ENCODE measurements at places on chromosomes 12 and 14.

- DNase-seq: no peak
Observed at GRCh38 chr12:117331691-117332090, 29.7 kb downstream of the NOS1 start.

- no peak for DNase-seq
Observed at GRCh38 chr12:77161944-77162343, 96.6 kb upstream of the E2F7 start.

GRCh38 chr12:83573671-83574070 is 887.0 kb downstream of the TMTC2 start:
- peak; percentile 13 for DNase-seq

DNA sequence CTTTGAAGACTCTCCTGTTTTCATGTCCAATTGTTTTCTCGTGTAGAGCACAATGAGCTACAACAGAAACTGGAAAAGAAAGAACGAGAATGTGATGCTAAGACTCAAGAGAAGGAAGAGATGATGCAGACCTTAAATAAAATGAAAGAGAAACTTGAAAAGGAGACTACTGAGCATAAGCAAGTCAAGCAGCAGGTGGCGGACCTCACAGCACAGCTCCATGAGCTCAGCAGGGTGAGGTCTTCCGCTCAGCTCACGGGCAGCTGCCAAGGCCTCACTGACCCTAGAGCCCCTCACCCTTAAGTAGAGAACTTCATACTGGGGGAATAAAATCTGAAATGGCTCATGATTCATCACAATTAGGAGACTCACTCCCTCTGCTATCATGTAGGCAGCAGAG is 134.7 kb downstream of the GPR135 start:
- DNase-seq: no peak

- DNase-seq: no peak
Observed at GRCh38 chr12:101803978-101804377, 26.8 kb downstream of the GNPTAB start.

- no peak for DNase-seq
Observed at GRCh38 chr12:52026263-52026662, 19.5 kb downstream of the TAMALIN start.

DNA sequence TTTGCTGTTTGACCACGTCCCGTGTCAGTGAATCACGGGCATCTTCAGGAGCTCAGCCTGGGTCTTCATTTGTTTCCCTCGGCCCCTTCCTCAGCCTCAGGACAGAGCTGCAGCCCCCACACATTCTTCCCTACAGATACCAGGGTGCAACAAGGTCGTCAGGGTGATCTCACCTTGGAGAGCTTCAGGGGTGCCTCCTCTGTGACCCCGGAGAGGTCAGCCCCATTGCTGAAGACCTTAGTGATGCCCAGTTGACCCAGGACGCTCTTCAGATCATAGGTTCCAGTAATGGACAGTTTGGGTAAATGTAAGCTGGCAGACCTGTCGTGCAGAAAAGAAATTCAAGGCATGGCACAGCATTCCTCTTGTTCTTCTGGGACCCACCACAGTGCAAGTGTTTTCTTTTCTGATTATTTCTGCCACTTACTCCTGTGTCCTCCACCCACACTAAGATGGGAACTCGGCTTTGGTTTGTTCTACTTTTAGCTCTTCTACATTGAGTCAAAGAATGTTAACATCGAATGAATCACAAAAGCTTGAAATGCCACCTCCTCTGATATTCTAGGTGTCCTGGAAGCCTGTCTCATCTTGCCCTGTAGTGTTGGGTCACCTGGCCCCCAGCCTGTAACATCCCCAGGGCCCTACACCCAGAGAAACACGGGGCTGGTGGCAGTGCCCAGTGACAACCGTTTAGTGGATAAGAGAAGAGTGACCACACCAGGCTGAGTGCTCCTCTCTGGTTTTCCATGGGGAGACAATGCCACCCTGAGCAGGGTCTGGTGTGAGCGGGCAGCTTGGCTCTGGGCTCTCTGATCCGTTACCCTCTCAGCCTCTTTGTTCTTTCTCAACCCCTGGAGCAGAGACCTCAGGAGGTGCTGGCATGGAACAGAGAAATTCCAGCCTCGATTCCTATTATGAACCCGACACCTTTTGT is 8.8 kb downstream of the SERPINA1 start:
- no peak for DNase-seq

DNA sequence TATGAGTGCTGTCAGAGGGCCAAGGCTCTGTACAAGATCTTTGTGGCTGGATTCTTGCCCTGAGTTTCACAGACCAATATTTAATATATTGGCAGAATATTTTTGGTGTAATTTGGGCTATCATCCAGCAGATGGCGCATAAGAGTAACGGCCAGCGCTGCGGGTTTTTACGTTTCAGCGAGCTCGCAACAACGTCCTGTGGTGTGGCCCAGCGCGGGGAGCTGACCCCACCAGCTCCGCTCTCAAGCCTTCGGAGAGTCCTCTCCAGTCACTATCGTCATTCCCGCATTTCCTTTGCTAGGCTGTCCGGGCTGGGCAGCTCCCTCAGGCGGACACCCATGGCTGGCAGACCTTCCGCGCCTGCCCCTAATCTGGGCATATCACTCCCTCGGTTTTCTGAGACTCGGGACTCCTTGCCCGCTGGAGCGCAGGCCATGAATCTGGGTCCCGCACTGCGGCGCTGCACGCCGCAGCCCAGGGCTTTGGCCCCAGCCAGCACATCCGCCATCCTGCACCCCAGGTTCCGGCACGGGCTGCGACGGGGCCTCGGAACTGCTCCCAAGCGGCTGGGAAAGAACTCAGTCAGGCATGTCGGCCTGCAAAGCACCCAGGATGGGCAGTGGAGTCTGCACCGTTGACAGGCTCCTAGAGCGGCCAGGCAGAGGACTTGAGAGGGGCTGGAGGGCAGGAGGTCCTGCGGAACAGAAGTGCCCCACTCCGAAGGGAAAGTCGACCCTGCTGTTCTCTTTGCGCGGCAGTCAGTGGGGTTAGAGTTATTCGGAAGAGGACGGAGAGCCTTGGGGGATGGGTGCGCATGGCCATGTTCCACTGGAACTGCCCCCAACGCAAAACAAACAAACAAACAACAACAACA is 18.4 kb downstream of the OLR1 start:
- DNase-seq: peak; percentile 16

GRCh38 chr12:51218607-51219161 is 822 bp upstream of the POU6F1 start:
- DNase-seq: no peak

DNA sequence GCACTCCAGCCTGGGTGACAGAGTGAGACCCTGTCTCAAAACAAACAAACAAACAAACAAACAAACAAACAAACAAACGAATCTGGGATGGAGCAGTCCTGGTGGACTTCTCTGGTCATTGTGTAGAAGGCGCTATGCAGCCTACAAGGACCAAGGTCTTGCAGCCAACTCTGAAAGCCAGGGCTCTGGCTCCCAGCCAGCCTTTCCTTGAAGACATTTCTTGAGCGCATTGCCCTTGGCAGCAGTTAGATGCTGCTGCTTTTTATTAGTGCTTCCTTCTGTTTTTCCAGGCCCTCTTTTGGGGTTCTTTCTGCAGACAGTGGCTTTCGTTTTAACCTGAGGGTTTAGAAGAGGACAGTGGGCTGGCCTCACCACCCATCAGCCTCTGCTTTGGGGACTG is 20.2 kb downstream of the CCDC177 start:
- DNase-seq: no peak

DNA sequence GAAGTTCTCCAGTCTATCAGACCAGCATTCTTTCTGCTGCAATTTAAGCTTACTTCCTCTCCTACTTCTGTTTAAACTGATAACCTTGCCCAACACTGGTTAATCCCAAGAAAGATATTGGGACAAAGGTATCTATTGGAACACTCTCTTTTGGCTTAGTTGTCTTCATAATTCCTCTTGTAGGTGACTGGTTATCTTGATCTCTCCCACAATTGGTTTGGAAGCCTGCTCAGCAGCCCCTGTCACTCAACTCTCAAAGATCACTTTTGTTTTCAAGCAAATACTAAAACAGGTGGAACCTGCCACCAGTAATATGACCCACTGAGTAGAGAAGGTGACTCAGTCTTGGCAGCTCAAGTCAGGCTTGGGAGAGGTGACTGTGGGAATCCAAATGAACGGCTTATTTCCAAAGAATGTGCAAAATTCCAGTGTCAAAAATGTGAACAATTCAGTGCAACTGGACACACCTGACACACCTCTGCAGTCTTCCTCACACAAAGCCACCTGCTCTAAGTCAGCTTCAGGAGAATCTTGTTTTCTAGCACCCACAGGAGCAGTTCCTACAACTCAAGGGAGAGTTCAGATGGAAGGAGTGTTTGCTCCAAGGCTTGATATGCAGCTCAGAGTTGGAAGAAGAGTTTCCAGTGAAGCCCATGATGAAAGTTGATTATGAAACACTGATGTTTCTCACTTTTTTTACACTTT is 83.2 kb upstream of the SLC38A2 start:
- no peak for DNase-seq

GRCh38 chr12:123478762-123479161 is 20.8 kb downstream of the SNRNP35 start:
- no peak for DNase-seq

- no peak for DNase-seq
Observed at GRCh38 chr14:97218691-97219430, 421.7 kb downstream of the VRK1 start.

GRCh38 chr12:119631930-119632678 is 35.8 kb upstream of the PRKAB1 start:
- DNase-seq: peak; percentile 24

GRCh38 chr12:5809586-5809985 is 135.5 kb downstream of the ANO2 start:
- no peak for DNase-seq

- DNase-seq: no peak
Observed at GRCh38 chr12:1188016-1188415, 197.0 kb downstream of the ERC1 start.

- DNase-seq: no peak
Observed at GRCh38 chr12:106774808-106775524, 484 bp downstream of the RIC8B start.

DNA sequence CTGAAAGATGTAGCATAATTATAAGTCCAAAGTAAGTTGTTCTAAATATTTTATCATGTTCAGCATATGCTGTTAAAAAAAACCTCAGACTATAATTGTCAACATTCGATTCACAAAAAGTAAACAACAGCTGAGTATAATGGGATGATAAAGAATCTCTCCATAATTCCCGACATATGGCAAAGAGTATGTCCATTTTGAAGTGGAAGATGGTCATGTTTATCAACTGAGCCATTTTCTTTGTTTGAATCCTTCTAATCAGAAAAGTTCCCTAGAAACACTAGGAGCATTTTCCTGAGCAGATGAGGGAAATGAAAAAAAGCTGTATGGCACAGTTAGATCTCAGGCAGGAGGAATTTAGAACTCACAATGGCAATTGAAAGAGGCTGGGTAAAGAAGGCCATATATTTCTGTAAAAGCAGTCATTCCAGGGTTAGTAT is 192.1 kb upstream of the AMIGO2 start:
- DNase-seq: no peak

DNA sequence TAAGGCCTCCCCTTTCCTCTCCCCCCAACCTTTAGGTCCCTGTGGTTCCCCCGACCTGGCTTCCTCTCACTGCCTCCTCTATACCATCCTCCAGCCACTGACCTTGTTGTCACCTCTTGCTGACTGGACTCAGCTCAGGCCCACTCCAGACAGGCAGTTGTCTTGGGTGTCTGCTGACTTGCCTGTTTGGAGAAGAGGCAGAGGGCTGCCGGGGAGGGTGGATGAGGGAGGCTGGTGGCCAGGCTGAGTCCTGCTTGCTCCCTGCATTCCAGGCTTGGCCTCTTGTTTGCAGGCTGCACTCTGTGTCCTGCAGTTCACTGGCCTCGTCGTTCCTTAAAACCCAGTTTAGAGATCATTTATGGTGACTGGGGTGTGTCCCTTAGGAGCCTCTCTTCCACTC is 31.0 kb upstream of the RD3L start:
- DNase-seq: no peak

DNA sequence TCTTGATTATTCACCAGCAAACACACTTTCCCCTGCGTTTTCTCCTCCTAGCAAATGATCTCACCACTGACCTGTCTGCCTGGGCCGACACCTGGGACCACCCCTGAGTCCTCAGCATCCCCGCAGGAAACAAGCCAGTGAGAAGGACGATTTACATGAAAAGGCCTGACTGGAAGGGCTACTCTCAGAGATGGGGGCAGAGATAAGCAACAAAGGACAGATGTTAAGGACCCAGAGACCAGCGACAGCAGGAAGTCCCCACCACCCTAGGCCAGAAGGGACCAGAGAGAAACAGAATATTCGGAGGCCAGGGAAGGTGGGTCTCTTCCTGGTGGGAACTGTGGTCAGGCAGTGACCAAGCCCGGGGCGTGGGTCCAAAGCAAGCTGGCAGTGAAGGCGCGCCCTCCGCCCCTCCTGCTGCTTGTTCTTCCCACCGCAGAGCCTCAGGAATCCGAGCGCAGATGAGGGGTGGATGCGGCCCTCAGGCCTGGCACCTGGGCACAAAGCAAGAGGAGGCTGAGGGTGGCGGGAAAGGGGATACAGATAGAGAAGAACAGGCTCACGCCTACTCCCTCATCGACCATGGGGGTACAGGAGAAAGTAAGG is 55.8 kb downstream of the STX2 start:
- DNase-seq: no peak

- DNase-seq: no peak
Observed at GRCh38 chr14:23351681-23352505, 794 bp downstream of the SLC22A17 start.

GRCh38 chr14:78446807-78447206 is 276.6 kb downstream of the NRXN3 start:
- no peak for DNase-seq

- DNase-seq: no peak
Observed at GRCh38 chr12:16542586-16542985, 63.4 kb downstream of the LMO3 start.

DNA sequence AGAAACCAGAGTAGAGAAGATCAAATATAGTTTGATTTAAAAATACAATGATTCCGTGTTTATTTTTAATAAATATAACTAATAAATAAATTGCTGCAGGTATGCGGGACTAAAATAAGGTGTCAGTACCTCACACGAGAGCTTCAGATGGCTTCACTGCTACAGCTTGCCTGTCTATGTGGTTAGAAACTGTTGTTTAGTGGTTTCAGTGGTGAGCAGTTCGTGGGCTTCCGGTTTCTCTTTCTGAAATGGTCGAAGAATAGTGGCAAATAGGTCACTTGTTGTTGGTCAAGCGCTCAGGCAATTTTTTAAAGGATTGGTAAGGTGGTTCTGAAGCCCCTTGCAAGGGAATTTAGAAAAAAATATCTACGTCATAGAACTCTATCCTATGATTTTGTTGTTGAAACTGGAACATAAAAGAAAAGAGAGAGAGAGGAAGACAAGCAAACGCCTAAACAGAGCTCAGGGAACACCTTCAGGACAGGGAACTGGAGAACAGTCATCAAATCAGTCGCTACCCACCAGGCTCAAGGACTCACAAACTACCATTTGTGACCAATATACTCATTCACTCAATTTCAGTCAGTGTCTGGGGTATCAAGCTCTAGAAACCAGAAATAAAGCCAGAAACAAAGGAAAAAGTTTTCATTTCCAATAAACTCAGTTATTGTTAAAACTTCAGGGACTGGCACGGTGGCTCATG is 31.3 kb downstream of the GABARAPL1 start:
- DNase-seq: no peak

DNA sequence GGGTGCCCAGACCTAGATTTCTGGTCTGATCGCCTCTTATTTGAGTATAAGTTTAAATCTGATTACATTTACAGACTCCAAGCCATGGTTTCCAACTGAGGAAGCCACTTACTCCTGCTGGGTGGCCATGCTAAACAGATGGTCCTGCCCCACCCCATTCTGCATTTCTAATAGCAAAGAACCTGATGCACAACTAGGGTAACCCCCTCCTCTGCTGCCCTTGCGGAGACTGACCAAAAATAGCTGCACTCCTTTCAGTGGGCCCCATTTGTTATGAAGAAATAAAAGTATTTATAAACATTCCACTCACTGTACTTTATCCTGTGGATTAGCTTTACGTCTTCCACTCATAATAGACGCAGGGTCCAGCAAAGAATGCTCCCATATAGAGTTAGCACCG is 6.8 kb downstream of the GIT2 start:
- DNase-seq: no peak
